ENCODE measurements at places on chromosomes 16 and 17. TPM values are rescaled to one million over a fixed set of nuclear protein-coding genes. Genes with fewer than 3 reads are reported as not detected.

DNA sequence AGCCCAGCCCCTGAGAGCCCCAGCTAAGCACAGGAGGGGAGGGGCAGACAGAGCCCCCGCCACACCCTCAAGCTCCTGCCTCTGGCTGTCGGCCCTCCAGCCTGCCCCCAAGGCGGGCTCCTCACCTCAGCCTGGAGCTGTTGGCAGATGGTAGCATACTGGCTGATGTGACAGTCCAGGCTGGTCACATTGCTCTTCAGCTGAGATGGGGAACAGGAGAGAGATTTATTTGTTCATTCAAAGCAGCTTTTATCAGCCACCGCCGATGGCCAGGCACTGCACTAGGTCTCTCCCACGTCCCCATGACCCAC lies 14.8 kb downstream of the KIF18B start:
- no peak for DNase-seq

Gene USP43
- total RNA-seq: 15.6 TPM

GRCh38 chr17:17079761-17080160 lies 37.5 kb downstream of the MPRIP start:
- no peak for DNase-seq

Gene ASB16
- 0.32 TPM for total RNA-seq

Gene GP1BA
- not detected for total RNA-seq

DNA sequence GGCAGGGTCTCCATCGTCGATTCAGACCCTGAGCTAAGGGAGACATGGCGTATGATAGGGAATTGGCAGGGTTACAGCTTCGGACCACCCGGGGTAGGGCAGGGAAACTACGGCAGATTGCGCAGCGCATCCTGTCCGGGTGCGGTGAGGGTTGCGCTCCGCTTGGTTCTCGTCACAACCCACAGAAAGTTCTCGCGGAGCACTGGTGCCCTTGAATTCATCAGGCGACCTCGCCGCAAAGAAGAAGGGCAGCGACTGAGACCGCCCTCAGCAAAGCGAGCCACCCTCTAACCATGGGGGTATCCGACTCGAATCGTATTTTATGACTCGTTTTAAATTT lies 1.2 kb downstream of the HS3ST3B1 start:
- peak; percentile 44 for DNase-seq

Gene EVPLL
- total RNA-seq: 0.69 TPM

- no peak for DNase-seq
Observed at GRCh38 chr16:54862529-54862928, 68.1 kb upstream of the IRX5 start.

GRCh38 chr16:74297145-74297665 lies 591 bp downstream of the PSMD7 start:
- peak; percentile 35 for DNase-seq

DNA sequence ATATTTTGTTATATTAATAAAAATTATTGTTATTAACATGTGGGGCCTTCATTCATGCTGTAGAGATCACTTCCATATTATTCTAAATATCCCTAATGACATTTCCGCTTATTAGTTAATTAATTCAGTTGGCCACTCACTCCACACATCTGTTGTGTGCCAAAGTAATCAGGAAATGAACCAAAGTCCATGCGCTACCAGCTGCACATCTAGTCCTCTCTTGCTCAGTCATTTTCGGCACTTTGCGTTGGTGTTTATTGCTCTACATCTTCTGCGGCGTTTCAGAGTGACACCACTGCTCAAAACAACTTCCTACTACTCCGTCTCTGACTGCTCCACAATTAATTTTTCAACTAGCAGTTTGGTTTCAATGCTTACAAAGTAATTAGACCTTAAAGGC lies 101.4 kb upstream of the ZFHX3 start:
- peak; percentile 37 for DNase-seq

- DNase-seq: peak; percentile 85
Observed at GRCh38 chr16:69179328-69180010, 7.5 kb upstream of the SNTB2 start.

Gene TNFRSF17
- 4.2 TPM for total RNA-seq

DNA sequence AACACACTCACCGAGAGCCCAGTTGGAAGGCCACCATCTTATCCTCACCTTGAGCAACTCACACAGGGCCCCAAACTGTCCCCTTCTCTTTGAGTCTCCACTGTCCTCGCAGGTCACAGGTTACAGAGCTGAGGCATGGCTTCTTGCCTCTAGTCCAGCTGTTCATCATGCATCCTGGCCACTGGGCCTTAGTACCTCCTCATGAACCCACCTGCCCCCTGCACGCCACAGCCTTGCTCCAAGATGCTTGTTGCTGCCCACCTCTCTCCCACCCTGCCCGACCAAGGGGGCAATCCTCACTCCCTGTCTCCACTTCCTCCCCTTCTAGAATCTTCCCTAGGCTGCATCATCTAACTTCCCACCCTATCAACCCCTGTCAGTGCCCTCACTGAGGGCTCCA lies 17.1 kb downstream of the CDH5 start:
- DNase-seq: no peak

Gene TMEM132E
- total RNA-seq: 0.11 TPM

DNA sequence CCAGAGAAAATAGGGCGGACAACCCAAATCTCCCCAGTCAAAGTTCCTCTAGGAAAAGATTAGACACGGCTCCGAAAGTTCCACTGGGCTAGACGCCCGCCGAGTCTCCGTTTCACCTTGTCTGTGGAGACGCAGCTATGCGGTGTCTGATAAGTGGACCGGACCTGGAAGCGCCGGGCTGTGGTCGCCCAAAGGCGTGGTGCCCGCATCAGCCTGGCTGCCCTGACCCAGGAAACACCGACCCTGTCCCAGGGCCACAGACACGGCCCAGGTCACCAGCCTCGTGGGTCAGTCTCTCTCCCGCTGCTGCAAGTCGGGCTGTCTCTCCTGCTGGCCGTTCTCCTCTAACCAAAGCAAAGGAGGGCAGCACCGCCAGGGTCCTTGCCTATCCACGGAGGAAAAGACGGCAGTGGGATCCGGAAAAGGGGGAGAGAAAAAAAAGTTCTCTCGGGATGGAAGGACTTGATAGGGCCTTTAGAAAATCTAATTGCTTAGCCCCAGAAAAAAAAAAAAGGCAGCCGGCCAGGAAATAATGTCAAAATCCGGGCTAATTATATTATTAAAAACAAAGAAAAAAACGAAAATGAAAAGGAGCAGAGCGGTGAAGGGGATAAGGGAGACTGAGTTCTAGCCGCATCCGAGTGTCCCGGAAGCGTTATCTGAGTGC lies 13.9 kb upstream of the FOXF1 start:
- no peak for DNase-seq

DNA sequence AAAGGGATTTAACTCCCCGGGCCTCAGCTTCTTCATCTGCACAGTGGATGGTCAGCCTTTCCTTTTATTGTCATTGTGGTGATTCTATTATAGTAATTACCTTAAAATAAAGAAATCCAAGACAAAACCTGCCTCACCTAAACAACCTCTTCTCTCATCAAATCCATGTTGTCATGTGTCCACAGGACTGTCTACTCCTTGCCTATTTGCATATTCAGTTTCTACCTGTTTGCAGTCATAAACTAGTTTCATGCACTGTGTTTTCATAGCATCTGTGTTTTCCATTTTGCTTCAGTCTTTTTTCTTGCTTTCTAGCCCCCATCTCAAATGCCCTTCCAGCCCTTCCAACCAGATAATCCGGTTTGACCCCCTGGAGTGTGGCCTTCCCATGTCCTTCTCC lies 44.3 kb upstream of the CPNE2 start:
- DNase-seq: no peak

DNA sequence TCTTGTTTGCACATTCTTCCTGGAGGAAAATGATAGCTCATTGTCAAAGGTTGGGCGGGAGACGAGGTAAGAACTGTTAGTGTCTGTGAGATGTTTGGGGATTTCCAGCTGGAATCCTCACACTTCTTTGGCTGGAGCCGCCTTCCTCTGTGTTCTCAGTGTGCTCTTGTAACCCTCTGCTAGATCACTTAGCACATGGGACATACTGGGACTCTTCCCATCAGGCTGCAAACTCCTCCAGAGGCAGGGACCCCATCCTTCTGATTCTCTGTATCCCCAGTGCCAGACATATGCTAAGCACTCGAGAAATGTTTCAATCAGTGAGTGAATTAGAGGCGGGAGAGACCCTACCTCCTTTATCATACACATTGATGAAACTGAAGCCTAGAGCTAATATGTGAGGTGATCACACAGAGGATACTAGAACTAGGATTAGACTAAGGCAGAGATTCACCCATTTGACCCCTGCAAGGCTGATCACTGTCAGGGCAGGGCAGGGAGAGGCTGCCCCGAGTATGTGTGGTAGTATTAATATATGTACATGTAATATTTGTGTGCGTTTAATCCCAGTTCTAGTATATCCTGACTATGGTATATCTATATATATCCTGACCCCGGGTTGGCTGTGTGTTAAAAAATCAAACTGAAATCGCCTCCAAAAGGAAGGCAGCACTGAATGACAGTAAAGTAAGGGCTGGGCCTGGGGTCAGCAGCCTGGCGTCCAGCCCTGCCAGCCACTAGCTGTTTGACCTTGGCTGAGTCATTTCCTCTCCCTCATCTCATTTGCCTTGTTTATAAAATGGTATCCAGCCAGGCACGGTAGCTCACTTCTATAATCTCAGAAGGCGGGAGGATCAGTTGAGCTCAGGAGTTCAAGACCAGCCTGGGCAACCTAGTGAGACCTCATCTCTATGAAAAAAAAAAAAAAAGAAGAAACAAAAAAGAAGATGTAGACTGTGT lies 75.5 kb upstream of the TBX2 start:
- no peak for DNase-seq

GRCh38 chr17:80034791-80035686 lies 633 bp downstream of the TBC1D16 start:
- peak; percentile 38 for DNase-seq

Gene AURKB
- total RNA-seq: 86.4 TPM

DNA sequence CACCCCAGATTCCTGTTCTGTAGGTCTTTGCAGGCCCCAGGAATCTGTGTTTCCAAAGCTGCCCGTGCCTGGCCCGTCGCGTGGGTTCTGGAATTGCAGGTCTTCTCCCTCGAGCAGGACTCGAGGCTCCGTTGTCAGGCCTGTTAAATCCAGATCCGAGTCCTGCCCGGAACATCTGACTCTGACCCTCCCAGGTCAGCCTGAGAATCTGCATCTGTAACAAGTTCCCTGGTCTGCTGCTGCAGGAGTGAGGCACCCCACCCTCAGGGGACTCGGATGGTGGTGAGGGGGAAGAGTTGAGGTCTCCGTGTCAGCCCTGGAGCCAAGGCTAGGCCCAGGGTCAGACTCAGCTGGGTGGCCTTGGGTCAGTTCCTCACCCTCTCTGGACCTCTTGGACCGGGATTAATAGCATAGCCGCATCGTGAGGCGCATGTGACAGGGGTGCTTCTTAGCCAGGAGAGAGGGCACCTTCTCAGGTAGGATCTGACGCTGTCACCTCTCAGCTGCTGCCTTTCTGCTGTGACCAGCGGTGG lies 8.8 kb downstream of the SPIRE2 start:
- no peak for DNase-seq

DNA sequence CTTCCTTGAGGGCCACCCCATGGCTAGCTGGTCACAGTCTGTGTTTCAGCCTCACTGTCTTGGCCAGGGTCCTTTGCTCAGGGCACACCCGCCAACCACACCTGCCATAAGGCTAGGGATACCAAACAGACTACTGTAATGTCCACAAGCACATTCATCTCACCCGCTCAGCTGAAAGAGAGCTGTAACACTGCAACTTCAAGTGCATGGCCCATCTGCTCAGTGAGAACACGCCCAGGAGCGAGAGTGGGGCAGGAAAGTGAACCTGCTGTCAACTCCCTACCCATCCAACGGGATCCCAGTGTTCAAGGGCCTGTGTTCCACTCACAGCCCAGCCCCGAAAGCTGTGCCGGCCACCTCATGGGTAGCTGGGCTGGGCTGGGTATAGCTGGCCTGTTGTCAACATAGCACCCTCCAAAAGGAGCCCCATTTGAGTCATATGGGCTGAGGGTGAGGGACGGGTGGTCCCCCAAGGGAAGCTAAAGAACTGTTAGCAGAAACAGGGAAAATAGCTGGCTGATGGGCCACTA lies 55.7 kb downstream of the SCNN1B start:
- DNase-seq: no peak

Gene CCDC154
- 1.6 TPM for total RNA-seq

DNA sequence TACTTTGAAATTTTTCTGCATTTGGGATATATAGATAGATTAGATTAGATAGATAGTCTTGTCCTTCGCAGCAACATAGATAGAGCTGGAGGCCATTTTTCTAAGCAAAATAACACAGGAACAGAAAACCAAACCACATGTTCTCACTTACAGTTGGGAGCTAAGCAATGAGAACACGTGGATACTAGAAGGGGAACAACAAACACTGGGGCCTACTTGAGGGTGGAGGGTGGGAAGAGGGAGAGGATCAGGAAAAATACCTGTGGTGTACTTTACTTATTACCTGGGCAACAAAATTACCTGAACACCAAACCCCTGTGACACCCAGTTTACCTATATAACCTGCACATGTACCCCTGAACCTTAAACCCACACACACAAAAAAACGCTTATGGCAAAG lies 14.3 kb downstream of the PRKAR1A start:
- no peak for DNase-seq

Gene SOX9
- 52.3 TPM for total RNA-seq

DNA sequence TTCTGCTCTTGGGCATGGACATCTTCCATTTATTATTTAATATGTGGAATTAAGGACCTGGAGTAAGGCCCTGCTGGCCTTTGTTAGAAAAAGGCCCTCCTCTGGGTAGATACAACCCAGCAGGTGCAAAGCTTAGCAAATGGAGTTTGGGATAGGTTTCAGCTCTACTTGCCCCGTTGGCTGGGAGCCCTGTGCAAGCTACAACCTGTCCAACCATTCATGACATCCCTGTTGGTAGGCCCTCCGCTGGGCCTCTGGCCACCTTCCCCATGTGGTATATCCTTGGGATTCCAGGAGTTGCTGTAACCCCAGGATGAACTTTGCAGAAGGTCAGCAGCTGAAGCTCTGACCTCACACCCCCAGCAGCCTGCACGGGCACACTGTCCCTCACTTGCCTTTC lies 6.4 kb downstream of the NGFR start:
- DNase-seq: no peak

DNA sequence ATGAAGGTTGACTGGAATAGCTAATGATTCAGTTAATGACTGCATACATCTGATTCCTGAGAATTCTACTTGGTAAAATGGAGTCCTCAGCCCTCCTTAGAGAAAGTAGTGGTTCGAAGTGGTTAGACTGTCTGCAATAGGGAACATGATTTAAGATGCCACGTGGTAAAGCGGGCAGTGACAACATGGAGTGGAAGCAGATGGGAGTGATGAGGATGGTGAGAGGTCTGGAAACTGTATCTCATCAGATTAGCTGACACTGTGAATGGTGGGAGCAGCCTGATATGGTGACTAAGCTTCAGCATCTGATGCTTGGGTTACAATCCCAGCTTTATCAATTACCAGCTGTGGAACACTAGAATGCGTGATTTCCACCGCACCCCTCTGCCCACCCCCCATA lies 8.4 kb downstream of the CDH11 start:
- no peak for DNase-seq

Gene RSAD1
- 22.2 TPM for total RNA-seq

- no peak for DNase-seq
Observed at GRCh38 chr17:52159246-52160135, 977 bp upstream of the CA10 start.

Gene KRTAP17-1
- not detected for total RNA-seq

GRCh38 chr17:57418463-57419246 lies 162.3 kb downstream of the MSI2 start:
- DNase-seq: no peak

Gene NPIPB9
- total RNA-seq: 3.4 TPM

Data from colonic mucosa (tissue), 4 donors.